Activated CD4-positive, alpha-beta T cell treated with anti-CD3 and anti-CD28 coated beads, Interleukin-2, amount 50 U/mL, for 1 hour (primary cell): ENCODE measurements at places on chromosomes 16 and 17.

DNA sequence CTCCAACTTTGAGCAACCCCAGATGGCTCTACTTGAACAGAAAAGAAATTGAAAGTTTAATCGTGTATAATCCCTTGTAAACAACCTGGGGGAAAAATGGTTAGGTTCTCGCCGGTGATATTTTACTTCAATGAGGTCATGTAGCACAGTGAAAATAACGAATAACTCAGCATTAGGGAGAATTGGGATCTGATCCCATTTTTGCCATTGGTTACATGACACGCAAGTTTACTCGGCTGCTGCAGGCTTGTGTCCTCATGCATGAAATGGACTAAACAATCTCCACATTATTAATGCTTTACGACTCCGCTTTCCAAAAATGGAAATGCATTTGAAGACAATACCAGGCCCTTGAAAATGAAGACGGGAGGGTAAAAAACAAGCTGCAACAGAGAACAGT, 45.5 kb upstream of the LRRC37A3 start:
- DNase-seq: no peak

GRCh38 chr17:80229011-80229410, 8.8 kb downstream of the SLC26A11 start:
- no peak for DNase-seq

- DNase-seq: no peak
Measured at GRCh38 chr17:19284005-19284959, 47.1 kb downstream of the EPN2 start.

GRCh38 chr16:81539009-81539758, 94.6 kb downstream of the CMIP start:
- no peak for DNase-seq

DNA sequence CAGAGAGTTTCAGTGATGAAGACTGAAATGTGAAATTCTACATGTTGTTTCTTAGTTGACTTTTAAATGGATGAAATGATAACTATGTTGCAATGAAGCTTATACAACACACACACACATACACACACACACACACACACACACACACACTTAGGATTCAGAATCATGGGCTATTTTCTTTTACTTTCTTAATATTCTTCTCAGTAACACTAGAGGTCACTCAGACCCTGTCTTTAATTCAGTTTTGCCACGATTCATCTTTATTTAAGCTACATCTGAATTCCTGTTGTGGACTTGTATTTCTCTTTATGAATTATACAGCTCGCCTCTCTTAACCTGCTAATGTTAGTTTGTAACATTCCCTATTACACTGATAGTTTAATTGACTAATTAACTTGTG, 109.6 kb upstream of the GOT2 start:
- DNase-seq: no peak

DNA sequence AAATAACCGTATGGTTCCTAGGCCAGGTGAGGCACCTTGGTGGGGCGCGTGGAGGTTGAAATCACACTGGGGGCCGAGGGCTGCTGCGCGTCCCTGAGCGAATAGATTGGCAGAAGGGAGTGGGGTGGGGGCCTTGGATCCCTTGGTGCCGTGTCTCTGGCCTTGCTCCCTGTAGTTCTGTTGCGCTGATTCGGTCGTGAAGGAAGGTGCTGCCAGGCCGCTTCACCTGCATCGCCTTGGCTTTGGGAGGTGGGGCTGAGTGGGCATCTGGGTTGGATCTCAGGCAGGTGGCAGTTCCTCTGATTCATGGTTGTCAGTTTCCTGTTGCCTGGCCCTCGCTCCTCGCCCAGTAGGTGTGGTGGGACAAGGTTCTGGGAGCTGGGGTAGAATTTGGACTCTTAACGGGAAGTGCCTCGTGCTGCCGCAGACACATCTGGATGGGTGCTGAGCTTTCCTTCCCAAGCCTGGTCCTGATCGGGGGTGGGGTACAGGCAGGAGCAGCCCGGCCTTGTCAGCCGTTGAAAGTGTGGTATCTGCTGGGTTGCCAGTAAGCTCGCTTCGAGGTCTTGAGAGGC, 30.1 kb downstream of the PGS1 start:
- no peak for DNase-seq

GRCh38 chr17:71453876-71454422, 666.9 kb upstream of the SOX9 start:
- no peak for DNase-seq

- peak; percentile 57 for DNase-seq
Measured at GRCh38 chr17:21041741-21042457, 912 bp downstream of the USP22 start.

DNA sequence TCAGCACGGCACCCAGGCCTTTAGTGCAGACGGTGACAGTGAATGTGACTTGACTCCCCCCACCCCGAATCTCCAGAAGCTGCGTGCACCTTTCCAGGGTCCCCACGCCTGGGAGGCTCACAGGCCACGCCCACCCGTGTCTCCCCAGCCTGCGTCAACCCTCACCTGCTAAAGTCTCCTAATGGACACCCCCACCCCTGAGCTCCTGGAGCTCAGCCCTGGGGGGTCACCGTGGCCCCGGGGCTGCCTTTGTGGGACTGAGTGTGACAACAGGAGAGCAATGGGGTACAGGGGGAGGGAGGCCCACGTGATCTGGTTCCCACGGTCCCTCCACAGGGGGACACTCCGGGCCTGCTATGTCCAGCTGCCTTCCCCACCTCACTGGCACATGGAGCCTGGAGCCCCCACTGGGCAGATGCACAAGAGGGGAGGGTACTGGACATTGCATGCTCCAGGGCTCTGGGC, 7.4 kb upstream of the FASN start:
- DNase-seq: no peak

- DNase-seq: no peak
Measured at GRCh38 chr17:31559584-31560501, 168.4 kb downstream of the RAB11FIP4 start.

- DNase-seq: no peak
Measured at GRCh38 chr16:31477220-31478216, 5.4 kb upstream of the SLC5A2 start.

DNA sequence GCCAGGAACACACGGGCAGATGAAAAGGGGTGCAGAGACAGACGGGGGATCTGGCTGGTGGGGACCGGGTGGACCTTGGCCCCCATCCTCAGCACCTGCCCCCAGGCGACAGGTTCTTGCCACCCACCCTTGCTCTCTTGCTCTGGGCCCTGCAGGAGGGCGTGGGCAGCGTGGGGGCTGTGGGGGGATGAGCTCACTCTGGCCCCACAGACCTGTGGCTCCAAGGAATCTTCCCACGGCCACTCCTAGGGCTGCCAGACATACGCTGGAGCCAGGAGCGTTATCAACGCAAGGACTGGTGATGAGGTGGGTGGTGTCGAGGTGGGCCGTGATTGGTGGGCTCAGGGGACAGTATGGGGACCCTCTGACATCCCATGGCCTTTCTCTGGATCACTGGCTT, 6.3 kb downstream of the CTRB1 start:
- no peak for DNase-seq

DNA sequence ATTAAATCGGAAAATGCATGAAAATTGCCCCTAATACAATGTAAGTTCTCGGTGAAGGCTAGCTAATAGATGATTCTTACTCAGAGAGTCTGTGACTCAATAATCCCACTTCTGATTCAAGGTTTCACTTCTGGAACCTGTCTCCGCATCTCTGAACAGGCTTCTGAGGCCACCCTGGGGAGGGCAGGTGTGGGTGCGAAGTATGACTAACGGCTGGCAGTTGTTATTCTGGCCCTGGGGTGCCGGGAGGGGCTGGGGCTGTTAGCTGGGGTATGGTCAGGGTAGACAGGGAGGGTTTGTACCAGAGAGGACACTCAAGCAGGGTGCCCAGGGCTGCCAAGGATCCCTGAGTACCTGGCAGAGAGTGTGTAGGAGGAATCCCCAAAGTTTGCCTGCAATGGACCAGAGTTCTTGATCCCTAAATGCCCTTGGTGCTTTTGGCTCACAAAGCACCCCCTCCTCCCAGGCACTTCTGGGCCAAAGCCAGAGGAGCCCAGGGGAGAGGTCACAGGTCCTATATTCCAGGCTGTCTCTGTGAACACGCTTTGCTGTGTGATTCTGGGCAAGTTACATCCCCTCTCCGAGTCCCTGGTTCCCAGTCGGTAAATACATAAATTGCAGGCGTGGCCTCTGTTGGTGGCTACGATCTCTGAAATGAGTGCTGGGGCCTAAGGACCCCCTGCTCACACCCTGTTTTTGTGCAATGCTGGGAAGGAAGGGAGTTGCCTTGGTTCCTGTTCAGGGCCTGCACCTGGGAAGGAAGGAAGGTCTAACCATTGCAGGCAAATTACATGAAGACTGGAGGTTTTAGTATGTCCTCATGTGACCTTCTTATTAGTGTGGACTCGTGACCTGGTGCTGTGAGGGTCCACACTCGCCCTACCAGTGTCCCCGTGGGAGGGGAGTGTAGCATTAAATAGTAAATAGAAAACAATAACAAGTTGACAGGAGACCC, 49.9 kb upstream of the CPNE2 start:
- peak; percentile 67 for DNase-seq

DNA sequence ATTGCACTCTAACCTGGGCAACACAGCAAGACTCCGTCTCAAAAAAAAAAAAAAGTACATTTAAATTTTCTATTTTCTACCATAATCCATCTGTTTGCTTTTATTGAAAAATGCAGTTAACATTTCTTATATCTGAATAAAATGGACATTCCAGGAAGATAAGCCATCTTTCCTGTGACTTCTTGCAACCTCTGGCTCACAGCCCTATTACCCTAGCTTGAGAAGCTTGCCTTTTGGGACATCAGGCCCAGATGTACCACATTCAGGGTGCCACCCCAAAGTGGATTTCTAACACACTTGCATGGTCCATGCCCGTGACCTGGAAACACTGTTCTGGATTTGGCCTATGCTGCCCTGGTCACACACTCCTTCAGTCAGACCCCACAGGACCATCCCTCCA, 30.1 kb upstream of the DDX52 start:
- DNase-seq: no peak

DNA sequence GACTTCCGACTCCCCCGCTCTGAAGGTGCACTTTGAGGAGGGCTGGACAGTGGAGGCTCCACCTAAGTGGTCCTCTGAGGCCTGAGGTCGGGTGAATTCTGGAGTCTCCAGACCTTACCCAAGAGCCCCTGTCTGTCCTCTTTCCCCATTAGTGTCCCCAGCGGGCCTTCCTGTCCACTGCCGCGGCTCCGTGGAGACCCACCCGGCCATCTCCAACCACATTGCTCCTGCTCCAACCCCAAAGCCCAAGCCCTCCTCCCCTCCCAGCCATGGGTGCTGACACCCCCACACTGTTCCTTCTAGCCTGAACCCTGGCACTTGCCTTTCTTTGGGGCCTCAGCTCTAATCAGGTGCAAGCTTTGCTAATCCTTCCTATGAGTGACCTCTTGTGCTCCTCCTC, 283.1 kb upstream of the TNRC6C start:
- DNase-seq: no peak

GRCh38 chr17:2435181-2435741, 34.4 kb upstream of the MNT start:
- DNase-seq: no peak

DNA sequence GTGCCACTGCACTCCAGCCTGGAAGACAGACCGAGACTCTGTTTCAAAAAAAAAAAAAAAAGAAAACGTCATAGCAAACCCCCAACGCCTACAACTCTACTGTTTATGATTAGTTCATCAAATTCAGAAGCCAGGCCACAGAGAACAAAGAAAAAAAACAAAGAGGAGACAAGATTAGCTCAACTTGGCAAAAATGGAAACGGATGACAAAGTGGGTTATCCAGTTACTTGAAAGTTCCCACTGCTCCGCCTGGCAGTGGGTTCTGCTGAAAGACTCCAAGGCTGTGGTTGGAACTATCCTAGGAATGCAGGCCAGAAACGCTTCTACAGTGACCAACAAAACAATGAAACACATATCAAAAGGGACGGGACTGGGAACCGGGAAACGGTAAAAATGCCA, 53.1 kb downstream of the MRM3 start:
- DNase-seq: no peak

- DNase-seq: no peak
Measured at GRCh38 chr16:53953336-53953735, 249.4 kb downstream of the FTO start.

GRCh38 chr17:68359791-68360535, 68.7 kb downstream of the ARSG start:
- DNase-seq: no peak

DNA sequence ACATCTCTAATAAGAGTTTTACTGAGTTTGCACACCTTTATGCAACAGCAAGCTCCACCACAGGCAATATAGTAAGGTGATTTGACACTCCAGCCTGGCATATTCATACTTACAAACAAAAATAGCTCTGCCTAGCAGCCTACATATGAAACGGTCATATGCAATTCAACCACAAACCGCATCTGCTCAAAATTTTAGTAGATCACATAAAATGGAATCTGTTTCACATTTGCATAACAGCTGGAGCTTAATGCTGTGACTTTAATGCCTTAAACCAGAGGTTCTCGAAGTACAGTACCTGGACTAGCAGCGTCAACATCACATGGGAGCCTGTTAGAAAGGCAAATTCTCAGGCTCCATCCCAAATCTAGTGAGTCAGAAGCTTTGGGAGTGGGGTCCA, 578.4 kb downstream of the CDH11 start:
- DNase-seq: no peak

DNA sequence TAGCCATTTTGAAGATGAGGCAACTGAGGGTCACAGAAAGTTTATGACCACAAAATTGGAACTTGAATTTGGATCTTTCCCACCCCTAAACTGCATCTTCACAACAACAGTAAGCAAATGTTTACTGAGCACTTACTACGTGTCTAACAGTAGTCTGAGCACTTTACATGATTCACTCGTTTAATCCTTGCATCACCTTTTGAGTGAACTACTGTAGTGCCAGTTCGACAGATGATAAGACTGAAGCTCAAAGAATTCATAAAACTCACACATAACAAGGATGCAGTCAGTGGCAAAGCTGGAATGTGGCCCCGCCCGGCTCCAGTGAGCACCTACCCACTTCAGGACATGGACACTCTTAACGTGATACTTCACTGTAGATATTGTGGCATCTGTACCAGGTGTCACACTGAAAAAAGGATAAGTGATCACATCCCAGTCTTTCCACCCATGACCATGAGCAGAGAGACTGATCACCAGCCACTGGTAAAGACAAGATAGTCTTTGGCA, 36.0 kb upstream of the HLF start:
- no peak for DNase-seq

DNA sequence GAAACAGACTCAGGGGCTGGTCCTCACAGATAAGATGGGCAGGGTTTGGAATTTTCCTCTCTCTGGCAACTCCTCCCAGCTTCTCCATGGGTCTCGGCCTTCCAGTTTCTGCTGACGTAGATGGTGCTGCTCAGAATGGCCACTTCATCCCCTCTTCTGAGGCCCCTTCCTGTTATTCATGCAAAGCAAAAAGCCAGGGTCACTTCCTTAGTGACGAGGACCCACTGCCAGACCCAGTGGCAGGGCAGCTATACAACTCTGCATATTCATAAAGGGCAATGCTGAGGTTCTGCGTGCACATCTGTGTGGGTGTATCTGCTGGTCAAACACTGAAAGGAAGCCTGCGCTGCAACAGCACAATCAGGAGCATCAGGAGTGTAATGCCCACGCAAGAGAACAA, 108.8 kb downstream of the WSCD1 start:
- no peak for DNase-seq

DNA sequence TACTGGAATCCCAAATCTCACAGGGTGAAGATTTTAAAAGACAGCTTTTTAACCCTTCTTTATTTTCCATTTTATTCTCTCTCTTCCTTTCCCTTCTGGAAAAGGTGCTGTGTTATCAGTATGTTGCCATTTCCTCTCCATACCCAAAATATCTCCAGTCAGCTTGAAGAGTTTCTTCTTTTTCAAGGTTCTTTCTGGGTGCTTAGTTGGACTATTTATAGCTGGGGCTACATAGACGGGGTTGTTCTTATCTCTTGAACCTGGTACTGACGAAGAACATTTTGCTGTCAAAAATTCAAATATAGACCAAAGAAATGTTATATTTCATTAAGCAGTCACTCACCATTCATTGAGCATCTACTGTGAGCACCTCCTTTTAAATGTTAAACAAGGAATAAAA, 48.6 kb downstream of the IST1 start:
- no peak for DNase-seq
